HAP-1 (cell line): ENCODE measurements at places on chromosomes 6 and 20.

GRCh38 chr6:36651659-36652379 is 26.7 kb upstream of the CDKN1A start:
- no peak for DNase-seq

DNA sequence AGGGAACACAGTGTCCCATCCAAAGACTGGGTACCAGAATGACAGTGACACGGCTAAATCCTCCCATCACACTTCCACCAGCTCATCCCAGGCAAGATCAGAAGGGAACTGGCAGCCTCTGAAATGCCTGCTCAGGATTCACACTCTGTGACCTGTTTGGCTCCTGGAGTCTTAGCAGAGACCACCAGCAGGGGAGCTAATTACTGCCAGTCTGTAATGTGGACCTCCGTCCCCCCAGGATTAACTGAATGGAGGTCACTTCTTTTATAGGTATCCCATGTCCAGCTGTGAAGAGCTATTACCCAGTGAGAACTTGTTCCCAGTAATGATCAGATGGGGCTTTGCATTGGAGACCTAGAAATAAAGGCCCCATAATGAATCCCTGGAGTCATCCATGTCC is 45.2 kb downstream of the DEFB114 start:
- DNase-seq: no peak

DNA sequence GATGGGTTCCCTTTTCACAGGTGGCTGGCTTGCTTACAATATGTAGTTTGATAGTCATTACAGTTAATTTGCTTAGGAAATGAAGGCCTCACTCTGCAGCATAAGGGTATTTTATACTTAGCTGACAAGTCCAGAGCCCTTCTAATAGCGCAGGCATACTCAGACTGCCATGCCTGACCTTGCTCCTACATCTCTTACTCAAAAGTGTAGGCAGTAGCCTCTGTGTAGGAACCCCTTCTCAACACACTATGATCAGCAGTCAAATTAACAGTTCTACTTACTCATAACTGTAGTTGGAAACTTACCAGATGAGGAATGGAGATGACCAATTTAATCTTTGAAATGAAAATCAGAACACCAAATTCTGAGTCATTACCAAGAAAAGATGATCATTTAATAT is 373.5 kb downstream of the TBC1D32 start:
- no peak for DNase-seq

DNA sequence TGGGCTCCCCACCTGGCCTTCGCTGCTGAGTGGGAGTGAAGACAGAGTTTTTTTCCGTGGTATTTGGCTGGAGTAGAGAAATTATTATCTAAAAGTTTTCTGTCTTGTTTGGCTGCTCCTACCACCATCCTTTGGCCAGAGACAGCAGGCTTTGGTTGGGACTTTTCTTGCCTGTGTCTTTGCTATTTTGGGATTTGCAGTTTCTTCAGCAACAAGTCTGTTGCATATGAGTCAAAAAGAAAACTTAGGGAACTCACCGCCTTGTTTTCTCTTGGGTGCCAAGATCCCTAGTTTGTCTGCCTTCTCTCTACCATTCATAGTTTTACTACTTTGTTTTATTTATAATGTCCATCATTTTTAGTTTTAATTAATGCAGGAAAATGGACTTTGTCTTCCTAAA is 683.8 kb downstream of the DOK5 start:
- no peak for DNase-seq

- no peak for DNase-seq
These were observed 67.9 kb upstream of the E2F3 start for GRCh38 chr6:20333721-20334269.
